ENCODE measurements at places on chromosomes 2 and 18.

GRCh38 chr2:68127358-68128242, 30.1 kb upstream of the PNO1 start:
- DNase-seq: no peak

DNA sequence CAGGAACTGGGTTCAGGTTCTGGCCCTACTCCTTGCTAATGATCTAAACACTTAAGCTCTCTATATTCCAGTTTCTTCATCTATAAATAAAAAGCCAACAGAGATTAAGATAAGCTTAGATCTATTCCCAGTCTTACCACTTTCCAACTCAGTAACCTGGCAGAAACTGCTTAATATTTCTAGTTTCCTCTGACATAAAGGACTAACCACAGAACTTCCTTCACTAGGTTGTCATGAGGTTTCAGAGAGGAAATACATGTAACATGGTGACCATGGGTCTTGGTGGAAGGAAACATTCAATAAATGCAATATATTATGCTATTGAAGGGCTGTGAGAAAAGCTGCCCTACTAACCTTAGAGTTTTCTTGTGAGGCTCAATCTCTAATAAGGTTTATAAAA, 114.4 kb upstream of the PDE1A start:
- DNase-seq: no peak

DNA sequence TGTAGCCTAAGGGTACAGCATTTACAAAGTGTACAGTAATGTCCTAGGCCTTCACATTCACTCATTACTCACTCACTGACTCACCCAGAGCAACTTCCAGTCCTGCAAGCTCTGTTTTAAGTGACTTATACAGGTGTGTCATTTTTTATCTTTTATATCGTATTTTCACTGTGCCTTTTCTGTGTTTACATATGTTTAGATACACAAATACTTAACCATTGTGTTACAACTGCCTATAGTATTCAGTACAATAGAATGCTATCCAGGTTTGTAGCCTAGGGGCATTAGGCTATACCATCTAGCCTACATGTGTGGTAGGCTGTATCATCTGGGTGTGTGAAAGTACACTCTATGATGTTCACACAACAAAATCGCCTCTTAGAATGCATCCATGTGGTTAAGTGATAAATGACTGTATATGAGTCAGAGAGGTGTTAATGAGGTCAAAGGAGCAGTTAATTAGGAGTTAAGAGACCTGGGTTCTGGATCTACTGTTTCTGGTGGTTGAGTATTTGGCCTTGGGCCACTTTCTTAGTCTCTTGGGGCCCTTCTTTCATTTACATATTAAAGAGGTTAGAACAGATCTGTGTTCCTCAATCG, 149.1 kb downstream of the GREB1L start:
- DNase-seq: no peak

GRCh38 chr2:109429567-109430328, 184.0 kb downstream of the SEPTIN10 start:
- no peak for DNase-seq

DNA sequence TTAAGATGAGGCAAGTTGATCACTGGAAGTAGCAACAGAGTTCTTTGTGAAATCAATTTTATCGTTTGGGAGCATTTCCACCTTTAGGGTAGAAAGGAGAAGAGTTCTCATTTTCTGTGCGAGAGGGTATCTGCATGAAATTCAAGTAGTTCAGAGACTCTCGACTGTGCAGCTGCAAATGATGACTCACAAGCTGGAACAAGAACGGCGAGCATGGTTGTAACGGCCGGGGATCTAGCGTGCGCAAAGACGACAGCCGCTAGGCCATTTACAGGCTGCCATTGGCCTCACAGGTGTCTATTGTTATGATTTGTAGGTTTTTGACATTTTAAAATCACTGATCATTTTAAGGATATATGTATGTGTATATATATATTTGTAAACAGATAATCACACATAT, 5.2 kb downstream of the KLHL29 start:
- DNase-seq: no peak
